ENCODE measurements at places on chromosomes 2 and 18. TPM values are rescaled to one million over a fixed set of nuclear protein-coding genes. Genes with fewer than 3 reads are reported as not detected.

DNA sequence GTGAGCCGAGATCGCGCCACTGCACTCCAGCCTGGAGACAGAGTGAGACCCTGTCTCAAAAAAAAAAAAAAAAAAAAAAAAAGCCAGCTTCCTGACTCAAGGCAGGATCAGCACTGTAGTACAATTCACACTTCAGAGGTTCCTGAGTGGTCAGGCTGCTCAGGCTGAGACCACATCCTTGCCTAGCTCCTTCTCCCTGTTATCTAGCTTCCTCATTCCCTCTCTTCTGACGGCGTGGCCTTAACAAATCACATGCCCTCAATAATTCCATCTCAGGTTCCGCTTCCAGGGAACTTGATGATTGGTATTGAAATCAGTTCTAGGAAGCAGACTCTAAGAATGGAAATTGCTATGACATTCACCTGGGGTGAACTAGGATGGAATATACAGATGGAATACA, 29.8 kb upstream of the KDM3A start:
- H3K36me3 ChIP-seq: no peaks in the 10 kb centered on the region
- peaks cover 7% of the 10 kb centered on the region for H3K4me1 ChIP-seq
- DNase-seq: no peak
- H3K4me3 ChIP-seq: no peak overlapping the region
- no peaks in the 10 kb centered on the region for H3K27me3 ChIP-seq

- DNase-seq: no peak
- no peaks in the 10 kb centered on the region for H3K27me3 ChIP-seq
- H3K27ac ChIP-seq: no peak overlapping the region
- H3K4me3 ChIP-seq: no peak overlapping the region
These were observed 64.4 kb upstream of the NOSTRIN start for GRCh38 chr2:168738062-168738461.

GRCh38 chr2:102367331-102367971, 11.9 kb downstream of the IL18R1 start:
- H3K27me3 ChIP-seq: no peaks in the 10 kb centered on the region
- peak overlapping the region; percentile 59 for H3K27ac ChIP-seq
- peak overlapping the region; percentile 41 for H3K4me3 ChIP-seq
- peak; percentile 80 for DNase-seq
- no peaks in the 10 kb centered on the region for H3K36me3 ChIP-seq

DNA sequence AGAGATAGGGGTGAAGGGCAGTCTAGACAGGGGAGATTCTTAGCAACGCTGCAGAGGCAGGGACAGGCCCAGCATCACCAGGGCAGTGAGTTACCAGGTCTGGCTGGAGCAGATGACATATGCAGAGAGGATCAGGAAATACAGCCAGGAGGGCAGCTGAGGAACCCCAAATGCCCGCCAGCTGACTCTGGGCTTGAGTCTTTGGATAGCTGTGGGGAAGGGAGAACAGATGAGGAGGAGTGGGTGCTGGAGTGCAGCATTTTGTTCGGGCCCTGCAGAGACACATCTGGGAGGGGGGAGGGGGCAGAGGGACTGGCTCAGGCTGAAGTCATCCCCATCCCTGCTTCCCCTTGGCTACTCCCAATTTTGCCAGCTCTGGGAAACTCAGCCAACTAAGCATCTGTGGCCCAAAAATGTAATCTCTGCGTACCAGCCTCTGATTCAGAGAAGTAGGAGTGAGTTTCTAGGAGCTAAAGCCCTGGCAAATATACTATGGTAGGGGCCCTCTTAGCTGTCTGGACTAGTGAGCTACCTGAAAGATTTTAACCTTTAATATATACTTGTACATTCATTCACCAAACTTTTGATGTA, 214.5 kb downstream of the ZBTB7C start:
- H3K36me3 ChIP-seq: no peaks in the 10 kb centered on the region
- H3K27ac ChIP-seq: no peak overlapping the region
- no peak for DNase-seq
- no peaks in the 10 kb centered on the region for H3K27me3 ChIP-seq
- no peak overlapping the region for H3K4me3 ChIP-seq
- no peaks in the 10 kb centered on the region for H3K4me1 ChIP-seq

Gene CYP20A1
- 47.1 TPM for total RNA-seq

Data from CD4-positive, alpha-beta memory T cell (primary cell).